Kidney glomerular epithelial cell (primary cell): ENCODE measurements at places on chromosomes 2 and 18.

- no peak for DNase-seq
Observed at GRCh38 chr18:33404244-33404873, 36.2 kb downstream of the CCDC178 start.

- peak; percentile 84 for DNase-seq
Observed at GRCh38 chr2:231557571-231558217, 27.4 kb upstream of the NMUR1 start.

DNA sequence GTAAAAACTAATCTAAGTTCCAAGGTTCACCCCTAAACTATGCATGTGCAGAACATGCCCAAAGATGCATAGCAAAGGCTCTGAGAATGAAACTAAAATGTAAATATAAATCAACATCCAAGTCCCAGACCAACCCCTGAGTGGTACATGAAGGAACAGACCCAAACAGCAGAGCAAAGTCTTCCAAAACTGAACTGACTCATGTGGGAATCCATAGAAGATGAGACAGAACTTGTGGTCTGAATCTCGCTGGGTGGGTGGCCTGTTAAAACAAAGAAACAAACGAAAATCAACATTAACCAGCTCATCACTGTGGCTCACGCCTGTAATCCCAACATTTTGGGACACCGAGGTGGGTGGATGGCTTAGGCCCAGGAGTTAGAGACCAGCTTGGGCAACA lies 29.5 kb upstream of the ATRAID start:
- no peak for DNase-seq

- no peak for DNase-seq
Observed at GRCh38 chr18:51135364-51135763, 62.1 kb downstream of the MEX3C start.

DNA sequence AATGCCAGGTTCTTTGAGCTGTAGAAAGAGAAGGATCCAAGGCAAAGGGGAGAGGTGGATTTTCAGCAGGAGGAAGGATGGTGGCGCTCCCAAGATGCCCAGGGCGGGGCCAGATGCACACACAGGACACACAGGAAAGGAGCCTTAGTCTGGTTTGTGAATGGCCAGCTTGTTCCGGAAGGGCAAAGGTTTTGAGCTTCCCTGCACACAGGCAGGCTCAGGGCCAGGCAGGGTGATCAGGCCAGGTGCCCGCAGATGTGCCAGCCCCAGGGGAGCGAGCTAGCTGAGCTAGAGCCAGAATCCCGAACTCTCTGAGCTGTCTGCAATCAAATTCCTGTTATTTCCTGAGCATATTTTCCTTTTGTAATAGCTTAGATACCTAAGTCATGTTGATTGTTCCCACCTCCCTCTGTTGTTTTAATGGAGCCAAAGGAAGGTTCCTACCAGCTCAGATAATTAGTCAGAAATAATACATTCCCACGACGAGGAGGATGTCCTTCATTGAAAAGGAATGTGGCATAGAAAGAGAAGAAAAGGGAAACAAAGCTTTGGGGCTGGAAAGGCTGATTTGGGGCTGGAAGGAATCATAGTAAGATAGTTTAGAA lies 13.7 kb upstream of the OTOF start:
- DNase-seq = peak; percentile 42

DNA sequence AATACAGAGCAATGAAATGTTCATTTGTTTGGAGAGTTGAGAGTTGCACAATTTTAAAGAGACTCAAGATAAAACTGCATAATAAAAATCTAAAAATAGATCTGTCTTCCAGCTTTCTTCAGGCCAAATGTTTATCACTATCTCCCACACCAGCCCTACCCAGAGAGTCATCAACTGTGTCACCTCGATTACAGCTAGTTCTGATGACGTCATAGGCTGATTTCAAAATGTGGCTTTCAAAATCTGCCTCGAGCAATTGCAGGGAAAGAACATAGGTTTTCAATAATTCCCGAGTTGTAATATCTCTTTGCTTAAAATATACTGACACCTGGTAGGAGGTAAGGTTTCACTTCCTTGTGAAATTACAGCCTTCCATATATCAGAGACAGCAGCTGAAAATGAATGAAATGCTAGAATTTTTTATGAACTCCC lies 677.6 kb upstream of the ID2 start:
- peak; percentile 37 for DNase-seq

DNA sequence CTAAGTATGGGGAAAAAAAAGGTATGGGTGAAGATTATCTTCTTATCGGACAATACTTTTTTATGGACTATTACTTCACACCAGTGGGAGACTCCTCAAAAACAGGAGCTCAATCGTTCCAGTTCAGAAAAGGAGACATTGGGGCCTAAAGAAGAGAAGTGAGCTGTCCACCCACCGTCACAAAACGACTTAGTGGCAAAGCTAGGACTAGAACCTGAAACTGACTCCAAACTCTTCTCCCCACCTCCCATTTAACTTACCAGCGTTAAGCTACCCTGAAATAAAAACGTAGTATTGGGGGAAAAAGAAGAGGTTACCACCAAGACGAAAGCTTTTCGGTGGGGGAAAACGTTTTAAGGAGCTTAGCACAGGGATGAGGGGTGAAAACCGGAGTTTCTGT lies 503 bp downstream of the GTF3C3 start:
- DNase-seq = no peak

- no peak for DNase-seq
Observed at GRCh38 chr2:1557467-1557820, 144.2 kb downstream of the TPO start.

DNA sequence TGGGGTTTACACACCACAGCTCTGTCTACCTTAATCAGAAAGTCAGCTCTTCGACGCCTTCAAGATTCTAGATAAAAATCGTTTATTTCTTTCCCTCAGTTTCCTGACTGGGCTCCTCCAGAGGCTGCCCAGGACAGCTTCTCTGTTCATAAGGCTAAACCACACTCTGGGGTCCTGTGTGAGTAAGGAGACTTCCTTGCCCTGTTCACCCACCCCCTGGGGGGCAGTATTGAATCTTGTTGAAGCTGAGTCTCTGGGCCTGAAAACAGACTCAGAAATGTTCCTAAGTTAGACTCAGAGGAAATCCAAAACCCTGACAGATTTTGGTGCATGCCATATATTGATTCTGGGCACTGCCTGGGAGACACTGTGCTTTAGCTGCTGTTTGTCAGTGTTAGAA lies 43.0 kb downstream of the G6PC2 start:
- no peak for DNase-seq

GRCh38 chr2:8122520-8122919 lies 559.3 kb upstream of the ID2 start:
- DNase-seq = no peak

DNA sequence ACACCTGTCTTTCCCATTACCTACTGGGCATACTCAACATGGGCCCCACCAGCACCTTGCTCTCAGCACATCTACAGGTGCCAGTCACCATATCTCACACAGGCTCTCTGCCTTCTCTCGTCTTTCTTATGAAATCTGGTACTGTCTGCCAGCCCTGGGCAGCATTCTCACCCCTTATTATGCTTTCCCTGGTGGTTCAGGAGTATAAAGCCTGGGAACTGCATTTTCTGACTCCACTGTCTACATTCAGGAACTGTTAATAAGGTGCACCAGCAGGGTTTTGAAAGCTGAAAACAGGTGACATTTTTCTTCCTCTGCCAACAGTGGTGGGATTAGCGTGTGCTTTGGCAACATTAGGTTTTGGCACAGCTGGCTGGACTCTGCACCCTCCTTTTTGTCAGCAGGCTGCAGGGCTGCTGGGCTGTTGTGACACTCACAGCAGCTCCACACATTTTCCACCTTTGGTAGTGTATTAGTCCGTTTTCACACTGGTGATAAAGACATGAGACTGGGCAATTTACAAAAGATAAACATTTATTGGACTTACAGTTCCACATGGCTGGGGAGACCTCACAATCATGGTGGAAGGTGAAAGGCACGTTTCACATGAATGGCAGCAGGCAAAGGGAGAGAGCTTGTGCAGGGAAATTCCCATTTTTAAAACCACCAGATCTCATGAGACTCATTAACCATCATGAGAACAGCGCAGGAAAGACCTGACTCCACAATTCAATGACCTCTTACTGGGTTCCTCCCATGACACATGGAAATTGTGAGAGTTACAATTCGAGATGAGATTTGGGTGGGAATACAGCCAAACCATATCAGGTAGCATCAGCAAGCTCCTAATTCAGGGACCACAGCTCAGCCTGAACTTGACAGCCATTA lies 343.1 kb upstream of the LYPD1 start:
- peak; percentile 17 for DNase-seq
